RPMI8226 (cell line): ENCODE measurements at places on chromosomes 4 and X.

- DNase-seq, result no peak
Observed at GRCh38 chrX:55007656-55008055, 7.5 kb downstream of the APEX2 start.

- DNase-seq, result no peak
Observed at GRCh38 chr4:41399231-41399630, 138.7 kb upstream of the LIMCH1 start.

- DNase-seq, result no peak
Observed at GRCh38 chrX:110394651-110395050, 36.0 kb downstream of the RTL9 start.

DNA sequence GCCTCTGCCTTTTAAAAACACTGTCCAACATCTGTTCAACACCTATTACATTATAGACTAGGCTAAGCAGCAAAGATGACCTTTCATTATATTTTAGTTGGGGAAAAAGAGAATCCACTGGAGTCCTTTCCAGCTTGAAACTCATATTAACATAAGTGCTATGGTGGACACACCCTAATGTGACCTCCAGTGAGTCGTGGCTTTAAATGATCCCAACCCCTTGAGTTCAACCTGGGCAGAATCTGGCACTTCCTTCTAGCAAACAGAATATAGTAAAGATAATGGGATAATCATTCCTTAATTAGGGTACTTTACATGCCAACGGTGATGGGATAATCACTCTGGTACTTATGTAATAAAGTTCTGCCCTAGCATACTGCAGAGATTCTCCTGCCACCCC lies 162.6 kb downstream of the MAB21L2 start:
- DNase-seq, result no peak

DNA sequence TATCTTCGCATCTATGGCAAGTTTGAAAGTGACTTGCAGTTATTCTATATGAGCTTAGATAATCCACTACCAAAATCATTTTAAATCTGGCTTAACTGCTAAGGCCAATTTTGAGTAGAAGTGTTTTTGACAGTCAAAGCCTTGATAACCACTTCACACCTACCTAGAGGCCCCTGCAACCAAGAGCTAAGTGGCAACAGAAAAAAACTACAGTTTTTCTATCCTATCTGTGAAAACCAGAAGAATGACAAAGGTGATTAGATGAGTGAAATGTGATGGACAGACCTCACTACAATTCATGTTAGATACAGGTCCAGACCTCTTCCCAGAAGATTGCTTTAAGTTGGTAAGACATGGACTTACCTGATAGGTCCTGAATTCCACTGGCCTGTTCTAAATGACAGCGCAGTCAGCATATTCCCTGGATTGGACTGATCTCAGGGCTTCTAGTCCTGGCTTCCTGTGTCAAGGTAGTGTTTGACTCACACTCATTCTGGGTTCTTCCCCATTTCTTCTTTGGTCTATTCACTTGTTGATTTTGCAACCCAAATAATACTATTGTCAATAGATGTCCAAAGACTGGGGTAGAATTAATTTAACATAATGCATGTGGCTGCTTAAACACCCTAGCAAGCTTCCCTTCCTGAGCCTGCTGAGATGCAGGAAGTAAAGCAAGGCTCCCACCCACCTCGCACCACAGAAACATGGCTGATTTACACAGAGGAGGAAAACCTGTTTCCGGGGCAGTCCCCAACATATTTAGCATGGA lies 65.1 kb downstream of the PPP3CA start:
- no peak for DNase-seq

- no peak for DNase-seq
Observed at GRCh38 chr4:75254745-75255144, 259.5 kb downstream of the RCHY1 start.

- DNase-seq, result peak; percentile 6
Observed at GRCh38 chrX:154775419-154776349, 13.0 kb downstream of the DKC1 start.

DNA sequence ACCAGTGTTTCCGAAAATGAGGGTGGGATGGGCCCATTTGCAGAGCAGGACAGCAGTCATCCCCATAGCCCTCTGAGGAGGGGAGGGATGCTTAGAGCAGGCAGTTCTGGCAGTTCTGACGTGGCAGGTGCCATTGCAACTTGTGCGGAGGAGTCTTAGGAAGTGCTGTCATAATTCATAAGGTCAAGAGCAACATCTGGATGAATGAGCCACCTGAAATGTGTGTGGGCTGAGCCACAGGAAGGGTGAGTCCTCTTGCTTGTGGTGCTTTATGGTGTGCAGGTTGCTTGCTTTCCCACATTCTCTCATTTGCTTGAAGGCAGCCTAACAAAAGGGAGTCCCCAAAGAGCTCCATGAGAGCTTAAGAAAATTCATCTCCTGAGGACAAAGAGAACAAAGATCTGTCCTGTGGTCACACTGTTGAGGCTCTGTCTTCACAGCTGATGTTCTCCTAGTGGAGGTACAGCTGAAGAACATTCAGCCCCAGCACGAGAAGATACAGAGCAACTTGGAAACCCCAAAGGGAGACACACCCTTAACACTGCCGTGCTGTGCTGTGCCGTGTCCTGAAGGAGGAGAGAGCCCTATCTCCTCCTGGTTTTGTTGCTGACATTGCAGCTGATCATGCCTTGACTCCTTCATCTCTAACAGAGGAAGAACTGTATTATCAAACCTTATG lies 60.3 kb downstream of the DLG3 start:
- DNase-seq, result no peak

GRCh38 chr4:149322203-149322602 lies 493.4 kb downstream of the IQCM start:
- no peak for DNase-seq

- no peak for DNase-seq
Observed at GRCh38 chr4:169571435-169571834, 40.9 kb downstream of the NEK1 start.

GRCh38 chr4:143417679-143418403 lies 81.2 kb downstream of the GAB1 start:
- DNase-seq, result no peak

DNA sequence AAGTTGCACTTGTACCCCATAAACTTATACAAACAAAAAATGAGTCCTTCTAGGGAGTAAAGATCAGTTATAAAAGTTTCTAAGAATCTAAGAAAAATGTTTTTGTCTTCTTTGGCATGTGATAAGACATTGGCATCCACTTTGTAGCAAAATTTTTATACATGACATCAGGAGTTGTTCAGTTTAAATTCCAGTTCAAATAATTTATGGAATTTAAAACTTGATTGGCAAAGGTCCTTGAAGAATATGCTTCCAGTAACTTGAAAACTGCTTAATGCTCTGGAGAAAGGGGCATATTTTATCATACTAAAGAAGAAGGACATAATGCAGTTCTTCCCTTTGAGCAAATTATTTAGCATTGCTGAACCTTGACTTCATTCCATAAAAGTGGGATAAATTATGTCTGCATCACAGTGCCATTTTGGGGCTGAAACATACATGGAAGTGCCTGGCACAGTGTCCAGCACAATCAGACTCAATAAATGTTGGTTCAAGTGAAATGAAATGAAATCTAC lies 163.3 kb upstream of the IL15 start:
- no peak for DNase-seq

- DNase-seq, result no peak
Observed at GRCh38 chr4:3715855-3716630, 50.1 kb upstream of the ADRA2C start.

- DNase-seq, result peak; percentile 2
Observed at GRCh38 chr4:134740290-134740689, 538.7 kb upstream of the PABPC4L start.

DNA sequence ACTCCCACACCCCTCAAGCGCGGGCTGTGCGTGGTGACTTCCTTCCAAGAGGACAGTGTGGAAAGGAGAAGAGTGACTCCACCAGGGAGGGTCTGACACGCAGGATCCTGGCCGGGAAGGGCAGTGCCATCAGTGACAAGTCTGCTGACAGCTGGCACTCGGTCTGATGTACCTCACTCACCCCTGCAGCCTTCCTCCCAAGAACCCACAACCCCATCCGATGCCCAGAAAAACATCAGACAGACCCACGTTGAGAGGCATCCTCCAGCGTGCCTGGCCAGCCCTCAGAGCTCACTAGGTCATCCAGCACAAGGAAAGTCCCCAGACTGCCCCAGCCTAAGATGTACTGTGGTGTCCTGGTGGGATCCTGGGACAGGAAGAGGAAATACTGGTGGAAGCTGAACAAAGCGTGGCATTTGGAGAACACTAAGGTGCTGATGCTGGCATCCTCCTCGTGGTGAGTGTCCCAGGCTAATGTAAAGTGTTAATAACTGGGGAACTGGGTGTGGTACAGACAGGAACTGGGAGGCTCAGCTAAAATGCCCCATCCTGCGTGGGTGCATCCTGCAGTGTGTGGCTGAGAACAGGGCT lies 200.0 kb upstream of the PSAPL1 start:
- DNase-seq, result no peak

GRCh38 chrX:7641141-7641540 lies 201.8 kb upstream of the VCX start:
- DNase-seq, result no peak

DNA sequence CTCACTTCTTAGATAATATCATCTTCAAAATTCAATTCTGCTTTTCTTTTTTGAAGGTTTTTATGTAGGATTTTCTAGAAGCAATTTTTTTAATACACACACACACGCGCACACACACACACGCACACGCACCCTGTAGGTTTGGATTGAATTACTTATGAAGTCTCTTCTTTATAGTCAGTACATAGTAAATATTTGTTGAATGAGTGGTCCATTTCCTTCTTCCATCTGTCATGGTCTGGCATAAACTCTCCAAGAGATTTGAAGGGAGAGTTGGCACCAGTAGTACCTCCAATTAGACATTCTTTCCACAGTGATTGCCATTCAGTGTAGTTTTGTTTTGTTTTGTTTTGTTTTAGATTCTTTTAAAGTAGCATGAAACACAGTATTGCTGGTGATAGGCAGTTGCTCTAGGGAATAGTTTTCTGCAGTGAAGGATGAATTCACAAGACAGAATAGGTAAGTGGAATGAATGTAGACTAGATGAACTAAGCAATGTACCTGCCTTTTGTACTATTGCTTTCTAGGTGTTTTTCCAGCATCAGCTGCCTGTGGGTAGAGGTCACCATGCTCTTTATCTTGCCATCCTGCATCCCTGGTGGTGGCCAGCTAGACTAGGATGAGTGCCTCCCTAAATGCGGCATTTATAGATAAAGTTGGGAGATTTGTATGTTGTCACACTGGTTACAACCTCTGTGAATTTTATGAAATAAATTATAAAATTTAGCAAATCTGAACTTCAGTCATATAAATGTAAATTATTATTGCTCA lies 20.5 kb downstream of the PDLIM5 start:
- no peak for DNase-seq

DNA sequence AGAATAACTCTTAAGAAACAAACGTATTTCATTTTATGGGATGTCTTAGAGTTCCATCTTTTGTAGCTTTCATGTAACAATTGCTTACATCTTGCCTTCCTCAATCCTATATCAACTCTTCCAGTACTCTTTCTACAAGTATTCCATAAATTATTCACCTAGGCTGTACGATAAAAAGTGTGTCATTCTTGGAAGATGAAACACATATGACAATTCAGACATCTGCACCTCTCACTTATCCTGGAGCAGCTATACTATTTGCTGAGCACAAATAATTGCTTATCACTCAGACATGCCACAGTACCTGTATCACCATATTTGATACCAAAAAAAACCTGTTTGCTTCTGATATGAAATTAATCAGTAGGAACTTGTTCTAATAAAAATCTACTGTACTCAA lies 1.0 kb downstream of the POF1B start:
- no peak for DNase-seq

GRCh38 chr4:26496207-26496783 lies 6.0 kb upstream of the CCKAR start:
- no peak for DNase-seq

- DNase-seq, result no peak
Observed at GRCh38 chr4:98518559-98519267, 139.7 kb downstream of the TSPAN5 start.

- DNase-seq, result peak; percentile 23
Observed at GRCh38 chrX:47283015-47283771, 50.4 kb downstream of the USP11 start.

GRCh38 chr4:7828011-7828720 lies 111.5 kb downstream of the AFAP1 start:
- no peak for DNase-seq

DNA sequence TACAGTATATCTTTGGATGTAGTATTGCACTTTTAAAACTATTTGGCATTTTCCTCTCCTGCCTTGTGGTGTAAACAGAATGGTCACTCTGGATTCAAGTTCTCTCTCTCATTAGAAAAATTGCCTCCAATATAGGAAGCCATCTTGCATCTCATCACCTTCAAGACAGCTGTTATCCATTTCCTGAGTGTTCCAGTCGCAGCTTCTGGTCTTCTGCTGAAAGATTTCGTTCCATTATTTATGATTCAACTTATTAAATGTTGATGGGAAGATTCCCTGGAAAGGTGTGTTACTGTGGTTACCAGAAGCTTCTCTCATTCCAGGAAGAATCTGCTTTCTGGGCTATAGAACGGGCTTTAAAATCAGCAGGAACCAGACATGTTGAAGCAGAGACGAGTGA lies 568.3 kb upstream of the SLIT2 start:
- DNase-seq, result no peak

DNA sequence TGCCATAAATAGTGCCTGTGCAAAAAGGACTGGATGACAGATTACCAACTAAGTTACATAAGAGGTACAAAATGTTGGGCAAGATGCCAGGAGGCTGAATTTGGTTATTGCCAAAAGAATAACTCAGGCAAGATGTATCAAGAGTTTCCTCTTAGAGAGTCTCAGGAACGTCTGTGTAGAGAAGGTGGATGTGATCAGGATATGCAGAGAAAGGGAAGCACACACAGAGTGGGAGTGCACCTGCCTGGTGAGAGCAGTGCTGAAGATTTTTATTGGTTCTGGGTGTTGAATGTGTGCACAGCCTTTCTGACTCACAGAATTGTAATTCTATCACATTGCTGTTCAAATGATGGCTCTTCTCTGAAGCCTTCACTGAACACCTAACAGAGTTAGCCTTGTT lies 156.8 kb upstream of the HS3ST1 start:
- DNase-seq, result no peak

GRCh38 chr4:65242156-65242846 lies 428.0 kb downstream of the EPHA5 start:
- peak; percentile 69 for DNase-seq

DNA sequence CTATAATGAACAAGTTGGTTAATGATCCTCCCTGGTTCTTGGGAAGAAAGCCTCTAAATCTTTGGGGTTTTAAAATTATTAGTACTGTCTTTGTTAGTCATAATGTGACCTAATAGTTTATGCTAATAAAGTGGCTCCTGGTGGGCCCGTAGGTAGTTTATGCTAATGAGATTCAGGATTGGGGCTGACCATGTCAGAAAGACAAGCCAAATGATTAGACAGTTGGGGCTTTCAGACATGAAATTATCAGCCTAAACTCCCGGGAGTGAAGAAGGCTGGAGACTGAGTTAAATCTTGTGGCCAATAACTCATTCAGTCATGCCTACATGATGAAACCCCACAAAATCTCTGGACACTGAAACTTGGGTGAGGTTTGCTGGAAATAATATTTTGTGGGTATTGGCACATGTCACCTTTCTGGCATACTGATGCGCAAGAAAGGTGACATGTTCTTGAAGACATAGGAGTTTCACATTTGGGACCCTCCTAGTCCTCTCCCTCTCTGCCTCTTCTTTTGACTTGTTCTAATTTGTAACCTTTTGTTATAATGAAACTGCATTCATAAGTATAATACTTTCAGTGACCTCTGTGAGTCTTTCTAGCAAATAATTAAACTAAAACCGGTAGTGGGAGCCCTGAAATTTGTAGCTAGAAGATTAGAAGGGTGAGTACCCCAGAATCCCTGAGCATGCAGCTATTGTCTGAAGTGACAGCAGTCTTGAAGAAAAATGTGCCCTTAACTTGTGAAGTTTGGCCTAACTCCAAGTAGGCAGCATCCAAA lies 196.8 kb upstream of the FSTL5 start:
- no peak for DNase-seq
